ENCODE measurements at places on chromosomes 13 and 19.

- no peak for DNase-seq
Observed at GRCh38 chr13:33244210-33244906, 41.2 kb downstream of the STARD13 start.

DNA sequence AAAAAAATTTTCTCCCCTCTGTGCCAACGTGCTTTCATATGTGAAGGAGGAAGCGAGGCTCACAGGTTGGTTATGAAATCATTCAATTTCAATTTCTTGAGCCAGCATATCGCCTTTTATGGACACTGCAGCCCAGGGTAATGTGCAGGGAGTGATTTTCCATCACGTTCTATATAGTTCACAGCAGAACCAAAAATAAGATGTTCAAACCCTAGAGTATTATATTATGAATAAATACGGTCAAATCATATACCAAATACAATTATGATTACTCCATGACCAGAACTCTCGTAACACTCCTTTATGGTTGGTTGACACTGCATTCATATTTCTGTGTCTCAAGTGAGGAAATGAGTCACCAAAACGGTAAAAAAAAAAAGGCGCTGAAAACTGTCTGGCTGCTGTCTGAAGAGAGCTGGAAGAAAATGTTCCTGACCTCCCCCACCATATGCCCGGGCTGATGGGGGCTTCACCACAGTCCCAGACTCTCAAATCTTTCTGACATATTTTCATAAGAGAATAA is 75.8 kb upstream of the UBAC2 start:
- DNase-seq = no peak

DNA sequence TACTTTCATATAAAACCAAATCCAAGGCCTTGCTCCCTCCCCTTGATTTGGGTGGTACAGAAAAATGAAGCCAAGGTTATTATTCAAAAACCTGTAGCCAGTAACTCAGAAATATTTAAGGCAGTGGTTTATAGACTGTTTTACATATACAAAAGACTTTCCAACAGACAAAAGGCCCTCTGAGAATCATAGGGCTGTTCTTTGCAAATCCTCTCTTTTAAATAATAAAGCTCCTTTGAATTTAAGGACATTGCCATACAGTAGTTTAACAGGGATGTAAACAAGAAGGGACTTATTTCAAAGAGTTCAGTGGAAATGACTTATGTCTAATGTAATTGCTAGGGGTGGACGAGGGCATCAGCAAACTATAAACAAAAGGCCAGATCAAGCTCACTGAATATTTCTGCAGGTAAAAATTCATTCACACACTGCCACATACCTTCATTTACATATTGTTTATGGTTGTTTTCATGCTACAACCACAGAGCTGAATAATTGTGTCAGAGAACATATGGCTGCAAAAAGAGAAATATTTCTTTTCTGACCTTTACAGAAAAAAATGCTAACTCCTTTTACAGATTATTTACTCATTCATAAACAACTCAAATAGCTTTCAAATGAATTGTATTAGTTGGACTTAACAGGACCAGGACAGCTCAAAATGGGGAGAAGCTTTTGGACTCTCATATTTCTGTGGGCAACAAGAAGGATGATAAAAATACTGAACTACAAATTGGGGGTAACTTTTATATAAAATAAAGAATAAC is 665.6 kb downstream of the SLITRK1 start:
- DNase-seq = no peak

- no peak for DNase-seq
Observed at GRCh38 chr19:53311044-53311443, 22.5 kb upstream of the ZNF845 start.

DNA sequence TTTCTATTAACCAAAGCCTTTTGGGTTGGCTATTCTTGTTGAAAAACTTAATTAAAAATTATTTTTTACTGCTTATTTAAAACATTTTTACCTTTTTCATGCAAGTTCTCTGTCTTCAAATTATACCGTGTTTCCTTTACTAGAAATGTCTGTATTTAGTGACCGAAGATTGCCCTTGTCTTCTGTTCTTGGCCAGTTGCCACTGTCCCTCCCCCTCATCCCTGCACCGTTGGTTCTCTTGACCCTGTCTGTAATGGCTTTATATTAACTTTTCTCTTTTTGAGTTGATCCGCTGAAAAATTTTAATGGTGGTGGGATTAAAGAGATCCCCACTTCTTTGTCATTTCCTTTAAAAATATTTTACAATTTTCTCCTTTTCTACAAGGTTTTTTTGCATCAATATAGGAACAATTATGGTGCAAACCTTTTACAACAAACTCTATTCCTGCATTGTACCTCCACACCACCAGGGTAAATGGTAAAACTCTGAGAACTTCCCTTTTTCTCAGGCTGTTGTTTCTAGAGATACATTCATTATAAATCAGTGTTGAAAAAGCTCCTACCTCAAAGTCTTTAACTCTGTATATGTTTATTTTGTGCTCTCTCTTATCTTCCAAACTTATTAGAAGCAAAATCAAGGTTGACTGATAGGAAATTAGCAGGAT is 12.9 kb upstream of the RNF113B start:
- no peak for DNase-seq

DNA sequence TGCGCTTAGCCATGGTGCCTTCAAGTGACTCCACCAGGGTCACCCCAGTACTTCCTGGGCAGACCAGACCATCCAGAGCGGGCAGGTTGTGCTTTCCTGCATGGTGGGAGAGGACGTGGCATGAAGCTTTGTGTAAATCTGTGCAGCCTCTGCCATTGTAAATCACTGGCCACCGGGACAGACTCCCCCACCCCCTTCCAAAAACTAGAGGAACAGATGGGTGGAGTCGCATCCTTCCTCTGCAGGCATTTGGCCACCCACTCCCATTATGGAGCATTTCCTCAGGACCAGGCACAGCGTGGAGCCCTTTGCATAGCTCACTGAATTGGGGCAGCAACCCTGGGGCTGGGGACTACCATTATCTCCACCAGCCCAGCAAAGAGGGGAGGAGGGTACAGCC is 8.2 kb downstream of the BCKDHA start:
- no peak for DNase-seq

DNA sequence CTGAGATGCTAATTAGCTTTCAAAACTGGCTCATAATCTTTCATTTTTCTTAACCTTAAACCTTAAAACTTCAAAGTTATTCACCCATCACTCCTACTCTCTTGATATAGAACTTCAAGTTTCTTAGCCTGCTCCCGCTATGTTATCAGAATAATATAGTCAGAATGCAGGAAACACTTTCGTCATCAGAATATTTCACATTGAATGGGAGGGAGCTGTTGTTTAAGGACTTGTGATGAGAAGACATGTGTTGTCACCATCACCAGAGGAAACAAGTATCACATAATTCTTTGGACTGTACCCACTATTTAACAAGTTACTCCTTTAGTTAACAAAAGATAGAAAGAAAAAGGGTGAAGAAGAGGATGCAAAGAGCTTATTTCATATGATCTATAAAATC is 65.0 kb upstream of the FNDC3A start:
- no peak for DNase-seq

DNA sequence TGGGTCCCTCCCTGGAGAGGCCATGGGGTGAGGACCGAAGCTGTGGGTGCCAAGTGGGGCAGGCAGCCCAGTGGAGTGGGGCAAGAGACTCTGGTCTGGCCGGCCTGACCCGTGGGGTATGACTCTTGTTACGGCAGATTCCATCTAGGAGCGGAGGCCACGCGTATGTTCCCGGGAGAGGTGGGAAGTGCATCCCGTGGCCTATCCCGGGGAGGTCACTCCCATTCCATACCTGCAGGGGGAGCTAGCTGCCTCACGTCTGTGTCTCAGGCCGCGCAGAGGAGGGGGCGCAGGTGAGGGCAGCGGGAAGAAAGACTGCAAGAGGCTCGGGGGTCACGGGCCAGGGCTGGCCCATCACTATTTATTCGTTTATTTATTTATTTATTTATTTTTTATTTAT is 4.9 kb downstream of the CSNK1G2 start:
- DNase-seq = no peak

DNA sequence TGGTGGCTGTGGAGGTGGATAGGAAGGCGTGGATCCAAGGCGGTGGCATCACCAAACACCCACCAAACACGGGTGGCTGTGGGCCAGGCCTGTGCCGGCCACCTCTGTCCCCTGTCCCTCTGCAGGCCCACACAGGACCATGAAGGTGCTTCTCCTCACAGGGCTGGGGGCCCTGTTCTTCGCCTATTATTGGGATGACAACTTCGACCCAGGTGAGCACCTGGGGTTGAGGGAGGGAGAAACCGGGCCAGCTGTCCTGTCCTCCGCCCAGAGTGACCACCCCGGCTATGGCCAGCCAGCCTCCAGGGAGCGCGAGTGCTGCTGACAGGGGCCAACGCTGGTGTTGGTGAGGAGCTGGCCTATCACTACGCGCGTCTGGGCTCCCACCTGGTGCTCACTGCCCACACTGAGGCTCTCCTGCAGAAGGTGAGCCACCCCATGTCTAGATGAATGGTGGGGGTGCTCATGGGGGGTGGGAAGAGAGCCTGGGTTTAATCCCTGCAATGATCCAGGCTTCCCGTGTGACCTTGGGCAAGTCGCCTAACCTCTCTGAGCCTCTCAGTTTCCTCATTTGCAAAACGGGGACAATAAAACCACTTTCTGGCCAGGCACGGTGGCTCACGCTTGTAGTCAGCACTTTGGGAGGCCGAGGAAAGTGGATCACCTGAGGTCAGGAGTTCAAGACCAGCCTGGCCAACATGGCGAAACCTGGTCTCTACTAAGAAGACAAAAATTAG is 4.0 kb downstream of the HSD11B1L start:
- DNase-seq = no peak

DNA sequence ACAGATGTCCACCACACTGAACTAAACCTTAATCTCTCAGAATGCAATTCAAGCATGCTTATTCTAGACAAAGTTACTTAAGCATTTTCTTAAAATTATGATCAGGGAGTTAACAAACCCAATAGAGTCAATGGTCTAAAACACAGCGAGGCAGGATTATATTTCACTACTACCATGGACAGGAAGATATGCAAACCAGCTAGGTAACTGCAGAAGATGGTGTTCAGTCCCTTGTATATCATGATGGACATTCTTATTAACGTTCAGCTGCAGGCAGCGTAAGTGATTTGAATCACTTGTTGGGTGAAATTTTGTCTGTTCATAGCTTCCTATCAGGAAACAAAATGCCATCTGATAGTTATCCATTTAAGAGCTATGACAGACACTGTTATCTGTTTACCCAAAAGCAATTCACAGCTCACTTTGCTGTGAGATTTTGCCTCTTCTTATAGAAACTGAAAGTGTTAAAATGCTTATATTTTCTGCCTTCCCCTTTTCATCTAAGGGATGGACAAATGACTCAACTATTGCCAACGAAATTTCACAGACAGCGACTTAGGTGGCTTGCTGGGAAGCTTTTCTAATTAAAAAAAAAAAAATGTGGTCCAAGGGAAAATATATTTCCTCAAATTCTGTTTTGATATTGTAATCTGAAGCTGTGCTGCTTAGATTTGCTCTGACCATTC is 591.9 kb downstream of the DACH1 start:
- DNase-seq = no peak

GRCh38 chr13:71727042-71727441 is 140.0 kb downstream of the DACH1 start:
- no peak for DNase-seq

DNA sequence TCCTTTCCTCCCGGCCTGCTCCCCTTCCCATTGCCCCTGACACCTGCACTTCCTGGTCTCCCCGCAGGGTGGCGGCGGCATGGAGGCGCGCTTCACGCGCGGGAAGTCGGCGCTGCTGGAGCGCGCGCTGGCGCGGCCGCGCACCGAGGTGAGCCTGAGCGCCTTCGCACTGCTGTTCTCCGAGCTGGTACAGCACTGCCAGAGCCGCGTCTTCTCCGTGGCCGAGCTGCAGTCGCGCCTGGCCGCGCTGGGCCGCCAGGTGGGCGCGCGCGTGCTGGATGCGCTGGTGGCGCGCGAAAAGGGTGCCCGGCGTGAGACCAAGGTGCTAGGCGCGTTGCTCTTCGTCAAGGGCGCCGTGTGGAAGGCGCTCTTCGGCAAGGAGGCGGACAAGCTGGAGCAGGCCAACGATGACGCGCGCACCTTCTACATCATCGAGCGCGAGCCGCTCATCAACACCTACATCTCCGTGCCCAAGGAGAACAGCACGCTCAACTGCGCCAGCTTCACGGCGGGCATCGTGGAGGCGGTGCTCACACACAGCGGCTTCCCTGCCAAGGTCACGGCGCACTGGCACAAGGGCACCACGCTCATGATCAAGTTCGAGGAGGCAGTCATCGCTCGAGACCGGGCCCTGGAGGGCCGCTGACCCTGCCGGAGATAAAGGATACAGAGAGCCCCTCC is 1.7 kb downstream of the TRAPPC5 start:
- no peak for DNase-seq

GRCh38 chr19:38068826-38069225 is 155.2 kb downstream of the DPF1 start:
- no peak for DNase-seq

- no peak for DNase-seq
Observed at GRCh38 chr13:49297338-49297737, 49.6 kb downstream of the CDADC1 start.

DNA sequence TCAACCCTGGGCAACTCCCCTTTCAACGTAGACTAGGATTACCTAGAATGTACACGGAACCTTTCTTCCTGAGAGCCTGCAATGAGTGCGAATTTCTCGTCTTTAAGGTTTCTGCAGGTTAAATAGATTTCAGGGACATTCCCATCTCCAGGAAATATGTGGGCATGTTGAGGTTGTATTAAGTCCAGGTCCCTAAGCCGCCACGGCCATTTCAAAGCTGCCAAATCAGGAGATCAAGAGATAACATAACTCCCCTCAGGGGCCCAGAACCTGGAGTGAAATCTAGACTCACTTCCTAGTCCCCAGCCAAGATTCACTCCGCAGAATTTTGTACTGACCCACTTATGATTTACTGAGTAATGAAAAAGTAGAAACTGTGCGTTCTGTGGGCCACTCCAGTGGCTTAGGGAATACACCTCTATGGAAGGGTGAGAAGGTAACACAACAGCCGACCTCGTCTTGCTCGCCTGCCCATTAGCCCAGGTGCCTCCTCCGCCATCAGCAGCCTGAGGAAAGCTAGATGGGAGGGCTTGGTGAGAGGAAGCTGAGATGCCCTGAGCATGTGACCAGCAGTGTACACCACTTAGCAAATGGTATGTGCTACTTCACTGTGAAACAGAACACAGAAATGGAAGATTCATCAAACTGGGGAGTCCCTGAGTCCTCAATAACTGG is 98.5 kb upstream of the SOX1 start:
- DNase-seq = no peak

DNA sequence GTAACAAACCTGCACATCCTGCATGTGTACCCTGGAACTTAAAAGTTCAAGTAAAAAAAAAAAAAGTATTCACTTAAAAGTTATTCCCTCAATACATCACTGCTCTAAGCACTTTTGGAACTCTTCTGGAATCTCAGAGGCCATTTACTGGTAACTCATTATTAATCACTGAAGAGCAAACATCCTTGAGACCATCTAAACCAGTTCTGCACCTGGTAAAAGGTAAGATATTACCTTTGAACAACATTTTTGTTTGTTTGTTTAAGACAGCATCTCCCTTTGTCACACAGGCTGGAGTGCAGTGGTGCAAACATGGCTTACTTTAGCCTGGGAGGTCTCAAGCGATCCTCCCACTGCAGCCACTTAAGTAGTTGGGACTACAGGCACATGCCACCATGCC is 16.7 kb downstream of the UGGT2 start:
- DNase-seq = no peak

- no peak for DNase-seq
Observed at GRCh38 chr13:48446464-48446863, 33.6 kb upstream of the LPAR6 start.

Data from LNCaP clone FGC (cell line).